ENCODE measurements at places on chromosomes 11 and 22. TPM values are rescaled to one million over a fixed set of nuclear protein-coding genes. Genes with fewer than 3 reads are reported as not detected.
A peak's percentile ranks its signal among the peaks of the same experiment; 100 is the strongest.

TMPRSS5 gene
- total RNA-seq = 0.29 TPM

MAJIN gene
- not detected for total RNA-seq

ANKK1 gene
- 0.14 TPM for total RNA-seq

P2RX3 gene
- not detected for total RNA-seq

FAT3 gene
- not detected for total RNA-seq

FERMT3 gene
- total RNA-seq = 217 TPM

DNA sequence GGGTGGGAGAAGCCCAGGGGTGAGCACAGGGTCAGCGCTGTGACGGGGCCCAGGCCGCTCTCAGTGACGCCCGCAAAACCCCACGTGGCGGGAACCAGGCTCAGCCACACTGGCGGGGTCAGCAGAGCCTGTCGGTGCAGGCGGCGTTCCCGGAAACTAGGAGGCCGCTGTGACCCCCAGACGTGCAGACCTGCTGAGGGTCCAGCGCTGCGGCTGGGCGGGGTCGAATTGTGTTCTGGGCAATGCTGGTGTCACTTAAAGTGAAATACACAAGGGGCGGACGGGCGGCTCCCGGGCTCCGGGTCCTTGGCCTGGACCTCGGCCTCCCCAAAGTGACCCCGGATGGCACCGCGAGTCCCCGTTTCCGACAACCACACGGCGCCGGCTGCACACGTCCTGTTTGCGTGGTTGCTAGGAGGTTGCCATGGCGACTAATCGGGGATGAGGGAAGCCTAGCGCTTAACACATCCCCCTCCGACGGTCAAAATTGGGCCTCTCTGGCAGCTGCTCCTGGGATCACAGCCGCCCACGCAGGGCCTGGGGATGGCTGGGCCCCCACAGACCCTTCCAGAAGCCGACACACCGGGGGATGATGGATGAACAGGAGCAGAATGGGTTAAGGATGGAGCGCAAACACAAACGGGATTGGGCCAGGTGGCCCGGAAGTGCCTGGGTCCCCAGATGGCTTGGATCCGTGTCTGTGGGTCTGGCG, 81.7 kb upstream of the PRR5 start:
- DNase-seq = peak; percentile 85

GRCh38 chr11:125086633-125087296, 23.7 kb downstream of the SLC37A2 start:
- no peak for DNase-seq

GRCh38 chr11:4983841-4984240, 10.8 kb upstream of the OR51L1 start:
- DNase-seq = no peak

DNA sequence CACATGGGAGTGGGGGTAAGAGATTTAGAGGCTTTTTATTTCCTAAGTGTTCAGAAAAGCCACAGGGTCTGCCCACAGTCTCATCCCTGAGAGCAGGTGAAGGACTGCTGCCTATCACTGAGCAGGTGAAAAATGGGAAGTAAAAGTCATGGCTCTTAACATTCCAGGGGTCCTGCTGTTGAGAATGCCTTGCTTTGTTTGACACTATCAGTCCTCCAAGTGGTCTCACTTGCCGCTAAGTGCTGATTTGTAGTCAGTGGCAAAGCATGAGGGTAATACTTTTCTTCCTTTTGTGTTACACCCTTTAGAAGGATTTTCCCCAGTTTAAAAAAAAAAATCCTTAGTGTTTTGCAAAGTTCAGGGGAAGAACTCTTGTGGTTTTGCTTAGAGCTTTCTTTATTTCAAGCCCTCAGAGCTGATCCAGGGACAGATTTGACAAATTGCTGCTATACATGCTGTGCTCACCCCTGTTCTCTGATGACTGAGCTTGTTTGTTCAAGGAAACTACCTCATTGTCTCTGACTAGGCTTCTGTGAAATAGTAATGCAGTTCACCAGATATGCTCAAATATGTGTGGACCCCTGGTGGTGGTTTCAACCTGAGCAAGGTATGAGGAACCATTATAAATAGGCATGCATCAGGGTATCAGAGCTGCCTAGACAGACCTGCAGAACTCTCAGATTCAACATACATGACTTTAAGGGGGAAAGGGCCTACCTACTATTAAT, 141.0 kb downstream of the ARHGAP42 start:
- DNase-seq = no peak

- no peak for DNase-seq
Observed at GRCh38 chr11:92510591-92510990, 286.0 kb downstream of the FAT3 start.

- DNase-seq = no peak
Observed at GRCh38 chr11:10918698-10919097, 60.8 kb upstream of the ZBED5 start.

- peak; percentile 84 for DNase-seq
Observed at GRCh38 chr22:45268958-45269844, 15.5 kb upstream of the UPK3A start.

DNA sequence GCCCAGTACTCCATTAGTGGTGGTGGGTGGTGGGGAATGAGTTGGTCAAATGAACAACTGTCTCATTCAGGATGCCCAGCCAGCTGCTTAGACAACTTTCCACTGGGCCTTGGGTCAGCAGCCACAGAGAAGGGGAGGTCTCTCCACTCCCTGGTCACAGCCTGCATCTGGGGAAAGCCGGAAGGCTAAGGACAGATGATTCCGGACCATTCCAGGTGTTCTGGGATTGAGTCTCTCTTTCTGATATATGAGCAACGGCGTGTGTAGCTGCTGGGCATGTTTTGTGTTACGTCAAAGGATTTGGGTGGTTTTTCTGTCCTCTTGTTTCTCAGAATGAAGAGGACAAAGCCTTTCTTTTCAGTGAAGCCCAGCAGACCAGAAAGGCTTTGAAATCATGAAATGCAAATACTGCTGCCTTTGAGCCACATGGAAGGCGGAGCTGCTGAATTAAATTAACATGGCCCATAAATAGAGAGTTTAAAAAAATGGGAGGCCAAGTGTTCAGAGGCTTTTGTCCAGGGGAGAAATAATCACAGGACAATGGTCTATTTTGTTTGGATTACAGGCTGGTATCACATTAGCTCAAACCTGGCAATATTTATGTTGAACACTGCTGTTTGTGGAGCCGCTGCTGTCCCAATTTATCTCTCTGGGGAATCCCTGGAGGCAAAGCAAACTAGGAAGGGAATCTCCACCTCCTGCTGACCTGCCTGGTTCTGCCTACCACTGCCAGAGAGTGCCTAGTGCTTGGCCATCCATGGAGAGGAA, 234.4 kb upstream of the E2F8 start:
- DNase-seq = no peak

- DNase-seq = no peak
Observed at GRCh38 chr22:47204002-47204979, 441.8 kb downstream of the TBC1D22A start.

GRCh38 chr11:65426839-65427690, 4.5 kb downstream of the NEAT1 start:
- peak; percentile 42 for DNase-seq

GRCh38 chr22:47787501-47788227, 1025.2 kb downstream of the TBC1D22A start:
- no peak for DNase-seq

GRCh38 chr11:1479678-1480118, 6.9 kb downstream of the MOB2 start:
- DNase-seq = no peak

DNA sequence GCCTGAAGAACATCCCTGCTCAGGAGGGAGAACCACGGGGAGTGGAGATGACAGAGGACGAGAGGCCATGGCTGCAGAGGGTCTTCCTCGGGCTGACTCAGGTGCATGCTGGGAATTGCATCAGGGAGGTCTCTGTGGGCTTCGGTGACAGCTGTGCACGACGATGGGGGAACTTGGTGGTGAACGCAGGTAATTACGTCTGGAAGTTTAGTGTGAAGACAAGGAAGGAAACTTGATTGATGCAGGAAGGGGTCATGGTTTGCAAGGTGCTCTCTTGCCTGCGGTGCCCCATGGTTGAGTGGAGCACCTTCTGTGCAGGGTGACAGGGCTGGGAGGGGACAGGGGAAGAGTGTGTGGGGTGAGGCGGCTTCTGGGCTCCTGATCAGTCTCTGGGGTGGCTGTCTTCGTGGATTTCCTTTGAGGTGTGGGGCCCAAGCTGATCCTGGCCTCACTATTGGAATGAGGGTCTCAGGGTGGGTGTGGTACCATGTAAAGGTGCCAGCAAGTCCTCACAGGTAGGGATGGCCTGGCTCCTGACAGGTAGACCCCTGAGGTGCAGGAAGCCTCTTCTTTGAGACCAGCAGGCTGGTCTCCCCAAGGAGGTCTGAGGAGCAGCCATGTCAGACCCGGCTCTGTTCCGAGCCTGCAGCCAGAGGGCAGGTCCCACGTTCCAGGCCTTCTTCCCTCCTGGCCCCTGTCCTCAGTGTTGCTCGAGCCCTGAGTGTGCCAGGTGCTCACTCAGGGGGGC, 1020.1 kb downstream of the TBC1D22A start:
- no peak for DNase-seq

- no peak for DNase-seq
Observed at GRCh38 chr11:115122274-115122673, 381.9 kb downstream of the CADM1 start.

DNA sequence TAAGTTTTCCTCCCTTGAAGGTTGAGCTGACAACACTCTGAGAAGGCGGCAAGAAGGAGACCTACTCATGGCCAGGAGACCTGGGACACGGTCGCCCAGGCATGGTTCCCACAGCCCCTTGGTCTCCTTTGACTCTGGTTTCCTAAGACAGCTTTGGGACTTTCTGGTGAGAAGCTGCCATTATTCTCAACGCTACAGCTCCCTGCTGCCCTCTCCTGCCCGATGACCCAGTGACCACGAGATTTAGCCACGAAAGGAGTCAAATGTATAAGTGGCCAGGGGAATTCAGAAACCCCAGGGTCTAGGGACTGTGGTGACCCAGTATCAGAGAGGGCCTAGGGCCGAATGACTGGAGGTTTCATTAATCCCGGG, 699 bp upstream of the SDF2L1 start:
- no peak for DNase-seq

DNA sequence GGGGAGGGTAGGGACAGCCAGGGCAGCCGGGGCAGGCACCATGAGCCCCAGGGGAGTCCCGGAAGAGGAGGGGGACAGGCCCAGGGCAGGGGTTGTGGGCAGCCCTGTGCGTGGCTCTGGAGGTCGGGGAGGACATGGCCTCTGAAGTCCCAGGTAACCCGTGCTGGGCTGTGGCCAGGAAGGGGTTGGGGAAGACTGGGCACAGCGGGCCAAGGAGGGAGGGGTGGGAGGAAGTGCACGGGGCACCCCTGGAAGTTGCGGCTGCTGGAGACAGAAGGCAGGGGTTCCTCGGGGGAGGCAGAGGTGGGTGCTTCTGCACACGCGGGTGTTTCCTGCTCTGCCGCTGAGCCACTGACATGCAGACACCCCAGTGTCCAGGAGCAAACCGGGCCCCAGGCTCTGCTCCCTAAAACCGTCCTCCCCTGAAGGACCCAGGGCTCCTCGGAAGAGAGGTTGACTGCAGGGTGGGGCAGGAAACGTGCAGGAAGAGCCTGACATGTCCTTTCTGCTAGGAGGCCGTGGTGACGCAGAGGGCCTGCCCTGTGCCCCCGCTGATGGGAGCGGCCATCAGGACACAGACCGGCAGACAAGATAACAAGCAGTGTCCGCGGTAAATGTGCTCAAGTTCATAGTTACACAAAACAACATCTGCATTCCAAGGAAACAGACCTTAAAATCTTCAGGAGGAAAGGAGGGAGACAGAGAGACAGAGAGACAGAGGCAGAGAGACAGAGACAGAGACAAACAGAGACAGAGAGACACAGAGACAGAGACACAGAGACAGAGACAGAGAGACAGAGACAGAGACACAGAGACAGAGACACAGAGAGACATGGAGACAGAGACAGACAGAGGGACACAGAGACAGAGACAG, 5.7 kb downstream of the TNNI2 start:
- peak; percentile 53 for DNase-seq

All from activated naive CD8-positive, alpha-beta T cell treated with anti-CD3 and anti-CD28 coated beads for 36 hours (primary cell).